ENCODE measurements at places on chromosomes 1 and 21. TPM values are rescaled to one million over a fixed set of nuclear protein-coding genes. Genes with fewer than 3 reads are reported as not detected.

DNA sequence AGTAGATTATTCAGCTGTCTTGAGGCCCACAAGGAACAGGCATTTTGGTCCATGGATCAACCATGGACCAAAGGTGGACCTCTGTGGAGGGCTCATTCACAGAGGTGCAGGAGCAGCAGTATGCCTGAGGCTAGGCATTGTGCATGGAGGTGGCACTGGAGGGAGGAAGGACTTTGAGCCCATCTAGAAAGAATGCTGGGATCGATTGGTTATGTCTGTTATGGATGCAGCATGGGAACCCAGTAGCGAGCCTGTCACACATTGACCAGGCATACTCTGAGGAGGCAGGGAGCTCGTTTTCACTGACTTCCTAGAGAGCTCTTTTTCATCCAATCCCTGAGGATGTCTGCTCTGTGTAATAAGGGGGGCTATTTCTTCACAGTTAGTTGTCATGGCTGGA lies 75.5 kb downstream of the KCNN3 start:
- DNase-seq: no peak

- DNase-seq: peak; percentile 7
Measured at GRCh38 chr1:76901158-76901767, 34.0 kb downstream of the ST6GALNAC5 start.

DNA sequence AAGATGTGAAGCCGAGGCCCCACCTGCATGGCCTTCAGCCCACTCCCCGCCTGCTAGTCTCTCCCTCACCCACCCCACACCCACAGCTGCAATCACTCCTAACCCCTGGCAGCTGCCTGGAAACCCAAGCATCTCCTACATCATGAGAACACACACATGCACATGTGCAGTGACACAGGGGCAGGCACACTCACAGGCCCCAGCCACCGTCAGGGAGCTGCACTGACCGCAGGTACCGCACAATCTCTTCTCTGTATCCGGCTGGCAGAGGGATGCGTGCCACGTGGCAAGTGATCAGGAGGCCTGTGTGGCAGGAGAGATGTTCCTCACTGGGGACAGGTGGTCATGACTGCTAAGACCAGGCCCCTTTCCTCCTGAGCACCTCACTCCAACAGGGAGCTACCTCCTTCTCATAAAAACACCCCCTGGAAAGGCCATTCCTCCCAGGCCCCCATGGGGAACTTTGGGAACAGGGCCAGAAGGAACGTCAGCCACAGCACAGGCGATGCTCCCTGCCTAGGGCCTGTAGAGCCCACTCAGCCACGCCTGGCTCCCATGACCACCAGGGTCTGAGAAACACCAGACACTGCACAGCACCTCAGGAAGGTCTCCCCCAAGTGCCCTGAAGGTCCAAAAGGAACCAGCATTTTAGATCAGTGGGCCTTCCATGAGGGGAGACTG lies 6.0 kb downstream of the LSS start:
- no peak for DNase-seq

GRCh38 chr1:43867976-43868740 lies 65.4 kb upstream of the ARTN start:
- no peak for DNase-seq

DNA sequence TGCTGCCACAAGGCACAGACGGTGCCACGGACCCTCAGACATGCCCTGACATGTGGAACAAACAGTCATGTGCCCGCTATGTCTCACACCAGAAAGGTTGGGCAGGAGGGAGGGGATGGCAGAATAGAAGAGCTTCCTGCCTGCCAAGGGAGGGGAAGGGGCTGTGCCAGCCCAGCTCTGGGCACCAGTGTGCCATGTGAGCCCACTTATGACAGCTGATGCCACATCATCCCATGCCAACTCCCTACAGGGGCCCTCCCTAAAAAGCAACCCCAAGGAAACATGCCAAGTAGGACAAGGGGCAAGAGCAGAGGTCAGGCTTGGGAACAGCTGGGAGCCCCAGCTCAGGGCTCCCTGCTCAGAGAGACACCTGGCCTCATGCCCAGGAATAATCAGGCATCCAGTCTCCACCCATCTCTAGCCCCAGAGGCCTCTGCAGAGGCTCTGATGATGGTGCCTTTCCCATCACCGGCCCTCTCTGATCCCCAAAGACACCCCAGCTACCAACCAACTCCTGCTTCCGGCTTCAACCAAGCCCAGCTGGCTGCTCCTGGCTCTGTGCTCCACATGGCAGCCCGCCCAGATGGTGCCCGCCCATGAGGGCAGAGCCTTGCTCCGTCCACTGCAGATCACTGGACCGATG lies 10.3 kb downstream of the ADGRB2 start:
- no peak for DNase-seq

- no peak for DNase-seq
Measured at GRCh38 chr1:15948595-15949452, 27.1 kb downstream of the ZBTB17 start.

DNA sequence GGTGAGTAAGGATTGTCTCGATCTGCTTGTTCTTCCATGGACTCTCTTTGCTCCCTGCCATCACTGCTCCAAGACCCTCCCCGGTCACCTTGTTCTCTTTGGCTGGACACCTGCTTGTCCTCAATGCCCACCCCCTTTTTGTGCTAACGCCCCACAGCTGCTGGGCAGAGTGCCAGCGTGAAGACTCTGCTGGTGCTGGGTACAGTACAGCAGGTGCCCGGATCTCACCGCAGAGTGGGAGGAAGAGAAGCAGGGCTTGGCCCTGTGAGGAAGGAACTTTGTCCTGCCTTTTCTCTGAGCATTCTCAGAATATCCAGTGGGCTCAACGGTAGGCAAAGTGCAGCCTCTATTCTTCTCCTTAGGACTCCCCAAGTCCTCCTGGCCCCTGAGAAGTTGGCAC lies 90.1 kb downstream of the PLXNA2 start:
- no peak for DNase-seq

- no peak for DNase-seq
Measured at GRCh38 chr1:161228032-161228431, 2.2 kb downstream of the TOMM40L start.

The HEYL gene
- total RNA-seq: 0.10 TPM

The ADAM30 gene
- total RNA-seq: not detected

The EFNA3 gene
- total RNA-seq: 3.0 TPM

GRCh38 chr1:243250102-243250501 lies 5.0 kb downstream of the CEP170 start:
- DNase-seq: no peak

DNA sequence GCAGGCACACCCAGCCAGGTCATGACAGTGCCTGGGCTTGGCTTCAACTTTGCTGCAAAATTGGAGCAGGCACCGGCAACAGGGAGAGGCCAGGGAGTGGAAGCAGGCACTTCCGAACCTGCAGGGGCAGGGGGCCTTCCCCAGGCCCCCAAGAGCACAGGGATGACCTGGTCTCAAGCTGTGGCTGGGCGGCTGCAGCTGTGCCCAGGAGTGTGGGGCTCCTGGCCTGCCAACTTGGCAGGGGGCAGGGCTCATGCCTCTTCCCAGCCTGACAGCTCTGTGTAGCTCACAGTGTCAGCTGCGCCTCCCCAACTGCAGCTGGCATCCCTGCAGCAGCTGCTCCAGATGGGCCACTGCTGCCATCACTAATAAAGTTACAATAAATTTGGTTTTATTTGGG lies 51.5 kb upstream of the SCYL3 start:
- no peak for DNase-seq

- DNase-seq: no peak
Measured at GRCh38 chr1:59688976-59689375, 125.8 kb upstream of the HOOK1 start.
